Right lobe of liver (tissue), 6 donors: ENCODE measurements at places on chromosomes 11 and 22. TPM values are rescaled to one million over a fixed set of nuclear protein-coding genes. Genes with fewer than 3 reads are reported as not detected.

TOM1 gene
- total RNA-seq, result 45.7 TPM

APOL1 gene
- total RNA-seq, result 85.1 TPM

CTTN gene
- total RNA-seq, result 75.1 TPM

LRRC56 gene
- 0.71 TPM for total RNA-seq
